ENCODE measurements at places on chromosomes 4 and X. TPM values are rescaled to one million over a fixed set of nuclear protein-coding genes. Genes with fewer than 3 reads are reported as not detected.
A peak's percentile ranks its signal among the peaks of the same experiment; 100 is the strongest.

The FIP1L1 gene
- 66.2 TPM for total RNA-seq

The MAGEE2 gene
- not detected for total RNA-seq

The EVC2 gene
- 9.7 TPM for total RNA-seq

DNA sequence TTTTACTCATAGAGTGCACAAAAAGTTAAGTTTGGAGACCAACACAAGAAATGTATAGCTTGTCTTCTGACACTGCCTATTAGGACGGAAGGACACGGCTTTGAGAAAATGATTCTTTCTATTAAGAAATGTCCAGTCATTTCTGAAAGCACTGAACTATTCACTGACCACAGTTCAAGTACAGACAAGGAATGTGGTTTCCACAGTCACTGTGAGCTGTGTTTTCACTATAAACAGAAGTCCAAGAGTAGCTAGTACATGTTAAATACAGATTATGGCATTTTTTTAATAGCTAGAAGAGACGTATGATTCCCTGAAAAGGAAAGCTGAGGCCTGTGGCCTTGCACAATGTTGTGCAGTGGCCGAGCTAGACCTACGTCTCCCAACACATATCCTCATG lies 115.1 kb upstream of the GPM6A start:
- no peak for DNase-seq

DNA sequence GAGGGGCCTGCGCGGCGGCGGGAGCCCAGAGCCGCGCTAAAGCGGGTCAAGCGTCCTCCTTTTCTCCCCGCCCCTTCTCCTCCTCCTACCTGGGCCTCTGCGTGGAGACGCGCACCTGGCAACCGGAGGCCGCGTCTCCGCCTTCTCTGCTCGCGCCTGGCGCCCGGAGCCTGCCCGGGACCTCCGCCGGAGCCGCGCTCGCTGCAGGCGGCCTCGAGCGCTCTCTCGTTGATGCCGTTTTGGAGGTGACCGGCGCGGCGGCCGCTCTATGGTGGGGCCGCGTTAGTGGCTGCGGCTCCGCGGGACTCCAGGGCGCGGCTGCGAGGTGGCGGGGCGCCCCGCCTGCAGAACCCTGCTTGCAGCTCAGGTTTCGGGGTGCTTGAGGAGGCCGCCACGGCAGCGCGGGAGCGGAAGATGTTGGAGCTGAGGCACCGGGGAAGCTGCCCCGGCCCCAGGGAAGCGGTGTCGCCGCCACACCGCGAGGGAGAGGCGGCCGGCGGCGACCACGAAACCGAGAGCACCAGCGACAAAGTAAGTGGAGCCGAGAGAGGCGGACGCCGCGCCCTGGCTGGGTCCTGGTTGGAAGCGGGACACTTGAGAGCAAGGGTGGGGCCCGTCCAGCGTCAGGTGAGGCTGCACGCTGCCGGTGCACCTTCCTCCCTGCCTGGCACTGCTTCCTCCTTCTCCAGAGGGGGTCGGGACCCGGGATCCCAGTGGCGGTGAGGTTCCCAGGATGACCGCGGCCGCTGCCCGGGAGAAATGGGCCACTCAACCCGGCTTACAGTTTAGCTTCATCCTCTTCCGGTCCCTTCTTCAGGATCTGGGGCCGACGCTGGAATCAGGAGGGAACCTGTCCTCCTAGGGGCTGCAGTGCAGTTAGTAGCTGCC lies at the start of gene CDS1:
Gene CDS1 (plus strand): TSS at position 140 of the 888 bp plus-strand sequence. CDS start 275 bp downstream, at position 415.
- DNase-seq = peak; percentile 39

DNA sequence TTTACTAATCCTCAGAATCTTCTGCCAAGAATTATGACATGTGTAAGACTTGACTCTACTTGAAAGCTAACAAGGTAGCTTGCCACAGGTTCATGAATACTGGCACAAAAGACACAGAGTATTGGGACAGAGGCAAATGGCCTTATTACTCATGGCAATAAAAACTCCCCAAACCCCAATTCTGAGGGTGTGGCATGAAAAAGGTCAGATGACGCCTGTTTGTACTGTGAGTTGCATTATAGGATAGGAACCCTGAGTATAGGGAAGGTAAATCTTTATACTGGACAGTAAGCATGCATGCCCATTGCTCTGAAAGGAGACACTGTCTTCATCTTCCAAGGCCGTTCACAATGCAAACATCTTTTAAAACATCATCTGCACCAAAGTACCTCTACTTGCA lies 600.0 kb downstream of the IL1RAPL1 start:
- no peak for DNase-seq

- no peak for DNase-seq
Observed at GRCh38 chr4:45353161-45353560, 626.8 kb upstream of the GNPDA2 start.

DNA sequence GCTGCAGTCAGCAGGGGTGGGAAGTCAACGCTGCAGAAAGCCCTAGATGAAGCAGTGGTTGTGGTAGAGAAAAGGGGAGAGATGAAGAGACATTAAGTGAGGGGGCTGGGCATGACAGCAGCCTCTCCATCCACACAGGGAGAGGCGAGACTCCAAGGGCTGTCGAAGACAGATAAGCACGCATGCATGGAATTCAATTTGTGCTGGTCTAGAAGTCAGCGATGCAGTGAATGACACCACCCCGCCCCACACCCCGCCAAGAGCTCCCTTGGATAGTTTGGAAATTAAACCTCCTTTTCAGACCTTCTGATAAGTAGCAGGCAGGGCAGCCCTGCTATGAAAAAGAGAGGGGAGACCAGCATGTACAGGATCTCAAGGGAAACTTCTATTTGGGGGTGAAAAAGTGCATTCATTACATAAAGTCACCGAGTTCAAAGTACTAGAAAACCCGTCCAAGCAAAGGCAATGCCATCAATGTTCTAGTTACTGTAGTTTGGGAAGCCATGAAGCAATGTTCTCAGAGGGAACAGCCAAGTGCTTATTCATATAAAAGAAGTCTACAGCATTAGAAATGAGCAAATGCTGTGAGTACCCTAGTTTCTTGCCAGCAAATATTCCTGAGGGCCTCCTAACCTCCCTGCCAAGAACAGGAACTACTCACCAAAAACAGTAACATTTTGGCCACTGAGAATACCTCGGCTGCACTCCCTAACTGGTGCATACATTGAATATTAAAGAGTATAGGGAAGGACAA lies 152.3 kb upstream of the ANXA10 start:
- DNase-seq = peak; percentile 1

- DNase-seq = peak; percentile 34
Observed at GRCh38 chr4:54063229-54063628, 1.2 kb downstream of the CHIC2 start.

DNA sequence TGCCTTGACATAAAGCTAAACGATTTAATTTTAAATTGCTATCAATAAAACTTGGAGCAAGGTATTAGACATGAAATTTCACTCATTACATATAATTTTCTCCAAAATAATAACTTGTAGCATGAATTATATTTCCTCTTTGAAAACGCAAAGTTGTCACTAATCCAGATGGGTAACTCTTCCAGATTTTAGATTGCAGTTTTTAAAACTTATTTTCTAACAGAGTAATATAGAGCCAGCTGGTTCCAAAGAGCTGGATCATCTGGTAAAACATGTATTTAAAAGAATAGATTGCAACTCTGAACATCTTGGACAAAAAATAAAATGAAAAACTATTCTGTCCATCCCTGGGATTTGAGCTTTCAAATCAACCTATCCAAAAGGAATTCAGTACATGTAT lies 238.2 kb upstream of the INTU start:
- DNase-seq = no peak

DNA sequence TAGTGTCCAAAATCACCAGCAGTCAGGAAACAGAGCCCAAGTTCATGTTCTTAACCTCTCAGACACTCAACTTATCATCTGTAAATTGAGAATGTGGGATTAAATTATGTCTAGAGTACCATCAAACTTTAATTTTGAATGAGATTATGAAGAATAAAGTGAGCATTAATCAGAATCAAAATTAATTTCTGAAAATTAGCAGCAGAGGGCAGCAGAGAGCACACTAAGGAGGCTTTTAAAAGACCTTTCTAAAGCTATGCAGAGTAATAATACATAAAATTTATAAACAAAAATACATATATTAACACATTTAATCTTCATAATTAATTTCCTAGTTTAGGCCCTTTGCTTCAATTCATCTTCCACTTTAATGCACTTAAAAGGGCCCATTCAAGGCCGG lies 7.1 kb downstream of the TASL start:
- DNase-seq = peak; percentile 43

DNA sequence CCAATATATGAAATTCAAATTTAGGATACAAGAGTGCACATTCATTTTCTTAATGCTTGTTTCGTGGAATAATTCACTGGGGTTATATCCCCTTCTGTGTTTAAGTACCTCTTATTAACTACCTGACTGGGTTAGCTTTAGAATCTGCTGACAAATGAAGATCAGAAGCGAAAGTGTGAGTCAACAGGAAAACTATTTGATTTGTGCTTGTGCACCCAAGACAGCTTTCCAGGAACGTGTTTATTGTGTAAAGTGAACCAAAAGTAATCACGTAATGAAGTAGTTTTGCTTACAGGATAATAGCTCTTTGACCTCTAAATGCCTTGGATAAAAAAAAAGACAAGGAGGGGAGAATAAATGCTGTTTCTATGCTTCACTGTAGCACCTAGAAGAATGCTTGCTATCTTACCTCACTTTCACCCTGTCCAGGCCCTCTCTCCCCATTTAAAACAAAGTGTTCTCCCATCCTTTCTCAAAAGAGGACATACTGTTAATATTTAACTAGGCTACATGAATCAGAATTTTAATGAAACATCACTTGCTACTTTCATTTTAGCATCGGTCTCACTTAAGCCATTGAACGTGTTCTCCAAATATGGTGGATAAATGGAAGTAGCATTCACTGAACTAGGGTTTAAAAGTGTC lies 141.9 kb downstream of the THOC2 start:
- DNase-seq = no peak
